Progenitor cell of endocrine pancreas (in vitro differentiated cells): ENCODE measurements at places on chromosomes 7 and 10. TPM values are rescaled to one million over a fixed set of nuclear protein-coding genes. Genes with fewer than 3 reads are reported as not detected.
A peak's percentile ranks its signal among the peaks of the same experiment; 100 is the strongest.

DNA sequence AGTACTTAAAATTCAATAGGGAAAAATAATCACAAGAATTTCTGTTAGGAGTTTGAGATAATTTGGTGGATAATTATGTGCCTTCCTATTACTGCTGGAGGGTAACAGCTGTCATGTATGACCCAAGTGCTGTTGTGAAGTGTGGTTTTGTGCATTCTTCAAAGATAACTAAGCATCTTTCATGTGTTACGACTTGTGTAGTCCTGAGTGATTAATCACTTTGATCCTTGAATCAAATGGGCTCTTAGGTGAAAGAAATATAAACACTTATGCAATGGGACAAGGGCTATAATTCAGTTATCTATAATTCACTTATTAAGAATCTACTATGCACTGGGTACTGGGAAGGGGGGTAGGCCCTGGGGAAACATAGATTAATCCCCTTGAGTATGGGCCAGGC lies 89.0 kb downstream of the CH25H start:
- no peak overlapping the region for H3K27ac ChIP-seq
- DNase-seq: no peak
- H3K27me3 ChIP-seq: peaks cover 11% of the 10 kb centered on the region
- H3K4me1 ChIP-seq: peaks cover 4% of the 10 kb centered on the region
- no peaks in the 10 kb centered on the region for H3K36me3 ChIP-seq
- H3K4me3 ChIP-seq: no peak overlapping the region

GRCh38 chr10:6320320-6321010 lies 117.7 kb downstream of the PFKFB3 start:
- H3K27ac ChIP-seq: no peak overlapping the region
- no peaks in the 10 kb centered on the region for H3K27me3 ChIP-seq
- H3K4me3 ChIP-seq: no peak overlapping the region

GRCh38 chr7:144997512-144997911 lies 161.7 kb upstream of the TPK1 start:
- H3K27me3 ChIP-seq: no peaks in the 10 kb centered on the region
- no peak overlapping the region for H3K27ac ChIP-seq
- no peaks in the 10 kb centered on the region for H3K36me3 ChIP-seq
- no peak overlapping the region for H3K4me3 ChIP-seq

- no peak overlapping the region for H3K4me3 ChIP-seq
- peaks cover 2% of the 10 kb centered on the region for H3K27me3 ChIP-seq
- no peak for DNase-seq
- H3K27ac ChIP-seq: no peak overlapping the region
- H3K36me3 ChIP-seq: no peaks in the 10 kb centered on the region
- no peaks in the 10 kb centered on the region for H3K4me1 ChIP-seq
Measured at GRCh38 chr10:124296813-124297788, 121.6 kb downstream of the OAT start.

- no peaks in the 10 kb centered on the region for H3K36me3 ChIP-seq
- H3K27ac ChIP-seq: no peak overlapping the region
- DNase-seq: no peak
- peaks cover 2% of the 10 kb centered on the region for H3K4me1 ChIP-seq
- H3K4me3 ChIP-seq: no peak overlapping the region
- no peaks in the 10 kb centered on the region for H3K27me3 ChIP-seq
Measured at GRCh38 chr10:45553613-45554012, 119.0 kb downstream of the ZFAND4 start.

GRCh38 chr10:133241501-133242205 lies 4.0 kb downstream of the VENTX start:
- H3K27me3 ChIP-seq: peaks cover 60% of the 10 kb centered on the region
- peaks cover 1% of the 10 kb centered on the region for H3K36me3 ChIP-seq
- H3K4me1 ChIP-seq: peaks cover 11% of the 10 kb centered on the region
- no peak overlapping the region for H3K27ac ChIP-seq
- H3K4me3 ChIP-seq: no peak overlapping the region
- DNase-seq: no peak

- peaks cover 11% of the 10 kb centered on the region for H3K27me3 ChIP-seq
- no peaks in the 10 kb centered on the region for H3K36me3 ChIP-seq
- no peak overlapping the region for H3K27ac ChIP-seq
- H3K4me3 ChIP-seq: no peak overlapping the region
- no peaks in the 10 kb centered on the region for H3K4me1 ChIP-seq
- DNase-seq: no peak
Measured at GRCh38 chr10:3568392-3568791, 216.6 kb downstream of the KLF6 start.

- H3K27ac ChIP-seq: no peak overlapping the region
- DNase-seq: no peak
- peaks cover 14% of the 10 kb centered on the region for H3K4me1 ChIP-seq
- no peak overlapping the region for H3K4me3 ChIP-seq
- H3K36me3 ChIP-seq: no peaks in the 10 kb centered on the region
Measured at GRCh38 chr7:157499121-157499834, 162.5 kb downstream of the DNAJB6 start.

GRCh38 chr10:36358736-36359135 lies 716.6 kb upstream of the FZD8 start:
- H3K27ac ChIP-seq: no peak overlapping the region
- peaks cover 2% of the 10 kb centered on the region for H3K4me1 ChIP-seq
- H3K36me3 ChIP-seq: no peaks in the 10 kb centered on the region
- no peak overlapping the region for H3K4me3 ChIP-seq
- H3K27me3 ChIP-seq: no peaks in the 10 kb centered on the region
- no peak for DNase-seq

DNA sequence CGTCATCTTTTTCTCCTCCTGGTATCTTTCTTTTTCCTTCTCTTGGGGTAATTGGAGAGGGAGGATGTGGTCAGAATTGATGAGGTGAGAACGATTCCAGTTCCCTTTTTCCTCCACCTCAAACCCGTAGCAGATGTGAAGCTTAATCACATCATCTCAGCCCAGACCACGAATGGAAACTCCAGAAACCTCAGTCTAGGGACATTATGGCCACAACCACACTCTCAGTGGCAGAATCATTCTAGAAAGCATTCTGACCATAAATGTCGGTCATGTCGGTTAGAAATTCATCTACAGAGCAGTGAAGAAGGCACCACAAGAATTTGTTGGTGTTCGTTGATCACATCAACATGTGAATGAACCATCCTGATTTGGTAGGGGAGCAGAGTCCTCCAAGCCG lies 78.7 kb downstream of the GATA3 start:
- H3K4me1 ChIP-seq: no peaks in the 10 kb centered on the region
- H3K27ac ChIP-seq: no peak overlapping the region
- DNase-seq: no peak
- peaks cover 52% of the 10 kb centered on the region for H3K27me3 ChIP-seq
- H3K4me3 ChIP-seq: no peak overlapping the region

GRCh38 chr10:46560952-46561351 lies 4.5 kb upstream of the GPRIN2 start:
- H3K27me3 ChIP-seq: peaks cover 7% of the 10 kb centered on the region
- H3K4me3 ChIP-seq: no peak overlapping the region
- peaks cover 4% of the 10 kb centered on the region for H3K4me1 ChIP-seq
- no peaks in the 10 kb centered on the region for H3K36me3 ChIP-seq
- no peak overlapping the region for H3K27ac ChIP-seq

- no peaks in the 10 kb centered on the region for H3K36me3 ChIP-seq
- H3K4me3 ChIP-seq: peak overlapping the region; percentile 98
- peak; percentile 61 for DNase-seq
- H3K27me3 ChIP-seq: peaks cover 15% of the 10 kb centered on the region
Measured at GRCh38 chr10:130109796-130110245, 809 bp downstream of the C10orf143 start.

GRCh38 chr7:73972614-73973013 lies 55.4 kb upstream of the ELN start:
- peaks cover 10% of the 10 kb centered on the region for H3K4me1 ChIP-seq
- DNase-seq: no peak
- H3K27ac ChIP-seq: no peak overlapping the region
- peaks cover 9% of the 10 kb centered on the region for H3K27me3 ChIP-seq
- H3K36me3 ChIP-seq: no peaks in the 10 kb centered on the region

GRCh38 chr7:17090751-17091150 lies 207.7 kb upstream of the AHR start:
- H3K36me3 ChIP-seq: peaks cover 1% of the 10 kb centered on the region
- H3K27ac ChIP-seq: no peak overlapping the region
- H3K27me3 ChIP-seq: no peaks in the 10 kb centered on the region
- no peak for DNase-seq
- H3K4me1 ChIP-seq: peaks cover 12% of the 10 kb centered on the region

GRCh38 chr7:143436325-143436946 lies 6.8 kb upstream of the TAS2R60 start:
- peaks cover 4% of the 10 kb centered on the region for H3K4me1 ChIP-seq
- no peak for DNase-seq
- H3K27me3 ChIP-seq: peaks cover 3% of the 10 kb centered on the region
- no peak overlapping the region for H3K27ac ChIP-seq
- no peaks in the 10 kb centered on the region for H3K36me3 ChIP-seq

DNA sequence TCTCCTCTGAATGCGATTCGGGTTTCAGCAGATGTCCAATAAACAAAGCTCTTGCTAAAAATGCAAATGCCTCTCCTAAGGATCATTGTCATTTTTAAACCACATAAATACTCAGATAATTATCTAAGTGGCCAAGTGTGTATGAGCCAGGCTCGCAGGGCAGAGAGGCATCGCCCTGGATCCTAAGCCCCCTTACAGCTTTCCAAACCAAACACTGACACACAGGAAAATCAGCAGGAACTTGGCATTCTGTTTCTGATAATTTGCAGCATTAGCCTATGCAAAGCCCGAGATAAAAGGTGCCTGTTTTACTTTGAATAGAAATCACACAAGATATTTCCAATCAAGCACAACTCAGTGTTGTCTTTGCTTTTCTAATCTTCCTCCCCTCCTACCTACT lies 134.4 kb downstream of the ABCA13 start:
- H3K36me3 ChIP-seq: no peaks in the 10 kb centered on the region
- H3K27me3 ChIP-seq: no peaks in the 10 kb centered on the region
- H3K4me3 ChIP-seq: no peak overlapping the region
- H3K4me1 ChIP-seq: no peaks in the 10 kb centered on the region

DNA sequence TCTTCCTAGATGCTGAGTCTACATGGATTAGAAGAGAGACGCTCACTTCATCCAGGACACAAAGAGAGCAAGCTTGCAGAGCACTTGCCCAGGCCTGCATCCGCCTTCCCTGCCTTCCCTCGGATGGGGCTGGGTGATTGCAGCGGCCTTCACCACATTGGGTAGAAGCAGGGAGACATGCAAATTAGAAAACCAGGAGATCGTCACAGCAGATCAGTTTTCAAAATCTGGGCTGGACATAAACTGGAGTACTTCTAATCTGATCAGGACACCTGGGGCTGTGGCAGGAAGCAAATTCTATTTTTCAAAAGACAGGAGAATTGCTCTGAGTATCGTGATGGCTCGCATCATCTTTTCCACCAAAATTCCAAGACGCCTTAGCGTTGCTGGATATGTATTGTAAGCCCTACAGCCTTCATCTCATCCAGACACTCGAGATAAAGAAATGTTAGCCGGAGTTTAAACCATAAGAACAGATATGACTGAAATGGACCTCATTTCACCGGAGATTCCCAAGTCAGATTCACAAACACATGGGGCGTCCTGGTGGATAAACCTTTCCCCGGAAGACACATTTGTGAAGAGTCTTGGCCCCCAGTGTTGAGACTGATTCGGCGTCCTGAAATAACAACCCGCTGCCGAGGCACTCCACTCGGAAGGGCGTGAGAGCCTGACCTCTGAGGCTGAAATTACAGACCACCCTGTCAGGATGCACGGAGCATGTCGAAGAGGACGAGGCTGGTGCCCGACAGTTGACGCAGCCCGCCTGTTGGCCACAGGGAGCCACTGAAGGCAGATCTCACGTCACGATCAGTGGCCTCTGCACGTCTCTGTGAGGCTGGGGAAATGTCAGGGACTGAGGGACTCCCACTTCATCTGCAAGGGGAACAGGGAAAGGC lies 91.2 kb upstream of the PARD3 start:
- no peak overlapping the region for H3K27ac ChIP-seq
- no peak overlapping the region for H3K4me3 ChIP-seq
- no peak for DNase-seq

DNA sequence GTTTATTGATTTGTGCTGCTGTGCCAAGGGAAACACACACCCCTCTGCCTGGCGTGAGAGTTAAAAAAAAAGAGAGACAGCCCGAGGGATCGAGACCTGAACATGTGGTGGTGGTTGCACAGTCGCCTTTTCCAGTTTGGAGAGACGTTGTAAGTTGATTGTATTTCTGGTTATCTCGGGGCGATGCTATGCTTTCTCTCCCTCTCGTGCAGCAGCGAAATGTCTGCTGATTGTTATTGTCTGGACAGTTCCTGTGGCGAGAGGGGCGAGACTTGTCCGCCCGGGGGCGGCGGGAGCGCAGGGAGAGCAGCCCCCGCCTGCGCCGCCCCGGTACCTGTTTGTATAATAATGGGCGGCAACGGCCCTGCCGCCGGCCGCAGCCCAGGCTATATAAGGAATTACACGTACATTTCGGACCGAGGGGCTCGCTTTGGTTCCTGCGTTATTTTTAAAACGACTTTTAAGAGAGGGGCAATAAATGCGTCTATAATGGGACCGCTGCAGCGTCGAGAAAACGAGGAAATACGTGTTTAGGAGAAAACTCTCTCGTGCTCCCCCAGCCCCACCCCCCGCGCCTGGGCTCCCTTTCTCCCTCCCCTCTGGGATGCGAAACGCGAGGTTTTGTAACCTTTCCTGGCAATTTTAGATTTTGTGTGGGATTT lies 1.7 kb downstream of the ZEB1 start:
- H3K36me3 ChIP-seq: no peaks in the 10 kb centered on the region
- no peak for DNase-seq
- H3K27me3 ChIP-seq: peaks cover 62% of the 10 kb centered on the region
- H3K27ac ChIP-seq: no peak overlapping the region
- H3K4me3 ChIP-seq: peak overlapping the region; percentile 81

GRCh38 chr7:158445421-158446175 lies 142.0 kb downstream of the PTPRN2 start:
- no peak overlapping the region for H3K27ac ChIP-seq
- no peaks in the 10 kb centered on the region for H3K27me3 ChIP-seq
- no peaks in the 10 kb centered on the region for H3K36me3 ChIP-seq
- H3K4me1 ChIP-seq: peaks cover 11% of the 10 kb centered on the region
- H3K4me3 ChIP-seq: no peak overlapping the region
- no peak for DNase-seq

GRCh38 chr7:2794836-2795636 lies 49.1 kb downstream of the GNA12 start:
- peaks cover 29% of the 10 kb centered on the region for H3K36me3 ChIP-seq
- DNase-seq: no peak
- H3K27ac ChIP-seq: no peak overlapping the region
- no peaks in the 10 kb centered on the region for H3K27me3 ChIP-seq
- no peak overlapping the region for H3K4me3 ChIP-seq
- H3K4me1 ChIP-seq: peaks cover under 1% of the 10 kb centered on the region

The CRYGN gene
- total RNA-seq: 2.5 and 3.2 TPM in 2 replicates

The CYP2C9 gene
- total RNA-seq: 0.34 and 0.42 TPM in 2 replicates

The RPEL1 gene
- total RNA-seq: not detected in 2 replicates

The SFTPA1 gene
- total RNA-seq: 0.22 TPM in 1 of 2 replicates, not detected in the other

The ELAPOR2 gene
- total RNA-seq: 59.4 and 62.8 TPM in 2 replicates

The TNS3 gene
- 117 and 120 TPM in 2 replicates for total RNA-seq

The MSS51 gene
- total RNA-seq: 4.2 and 5.1 TPM in 2 replicates

The PRTFDC1 gene
- total RNA-seq: 35.4 and 39.4 TPM in 2 replicates

The ADAM8 gene
- 13.7 and 16.3 TPM in 2 replicates for total RNA-seq

The C10orf53 gene
- total RNA-seq: not detected in 2 replicates

The PRPS1L1 gene
- total RNA-seq: not detected in 2 replicates

The ZNF138 gene
- total RNA-seq: 21.3 and 21.7 TPM in 2 replicates

The CUBN gene
- total RNA-seq: 0.98 and 1.5 TPM in 2 replicates

The HOGA1 gene
- 10.5 and 11.9 TPM in 2 replicates for total RNA-seq
